ENCODE measurements at places on chromosomes 2 and 18.
A peak's percentile ranks its signal among the peaks of the same experiment; 100 is the strongest.

- no peaks in the 10 kb centered on the region for H3K4me1 ChIP-seq
- H3K27me3 ChIP-seq, result no peaks in the 10 kb centered on the region
- no peak within 1 kb of the TSS for H3K4me3 ChIP-seq
- no peak within 1 kb of the TSS for H3K27ac ChIP-seq
- H3K36me3 ChIP-seq, result no peaks in the 10 kb centered on the region
These were observed at the start of gene UGT1A1 for GRCh38 chr2:233760043-233760442. Gene UGT1A1, plus strand, starts transcription at chr2:233760270. Its CDS starts 18 bp downstream, at chr2:233760288.

GRCh38 chr2:101047075-101047766 lies 45.1 kb downstream of the RPL31 start:
- H3K4me1 ChIP-seq, result no peaks in the 10 kb centered on the region
- no peaks in the 10 kb centered on the region for H3K36me3 ChIP-seq
- H3K27ac ChIP-seq, result no peak overlapping the region
- H3K27me3 ChIP-seq, result no peaks in the 10 kb centered on the region
- H3K4me3 ChIP-seq, result no peak overlapping the region

DNA sequence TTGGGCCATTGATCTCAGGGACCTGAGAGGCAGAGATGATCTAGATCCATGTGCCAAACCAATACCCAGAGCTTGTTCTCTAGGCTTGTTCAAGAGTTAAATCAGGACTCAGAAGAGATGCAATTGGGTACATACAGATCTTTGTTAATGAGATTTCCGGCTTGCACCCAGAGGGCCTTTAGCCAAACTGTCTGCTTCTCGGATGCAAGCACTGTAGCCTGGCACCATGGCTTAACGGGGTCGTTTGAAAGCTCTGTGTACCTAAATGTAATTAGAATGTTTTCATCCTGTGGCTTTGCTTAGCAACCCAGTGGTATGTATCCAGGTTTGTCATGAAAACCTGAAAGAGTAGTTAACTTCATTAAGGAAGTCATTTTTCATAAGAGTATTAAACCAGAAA lies 94.2 kb downstream of the TPGS2 start:
- no peak overlapping the region for H3K27ac ChIP-seq
- DNase-seq, result no peak
- no peaks in the 10 kb centered on the region for H3K36me3 ChIP-seq
- H3K4me3 ChIP-seq, result no peak overlapping the region
- H3K4me1 ChIP-seq, result no peaks in the 10 kb centered on the region

GRCh38 chr2:1661891-1662605 lies 82.3 kb downstream of the PXDN start:
- H3K4me1 ChIP-seq, result no peaks in the 10 kb centered on the region
- H3K36me3 ChIP-seq, result no peaks in the 10 kb centered on the region
- no peak for DNase-seq
- no peak overlapping the region for H3K27ac ChIP-seq
- no peak overlapping the region for H3K4me3 ChIP-seq

- no peaks in the 10 kb centered on the region for H3K27me3 ChIP-seq
- no peak overlapping the region for H3K4me3 ChIP-seq
- no peak overlapping the region for H3K27ac ChIP-seq
- no peak for DNase-seq
These were observed 163.8 kb upstream of the CDH20 start for GRCh38 chr18:61169386-61169785.

GRCh38 chr2:205760157-205760556 lies 77.9 kb downstream of the NRP2 start:
- no peak overlapping the region for H3K27ac ChIP-seq
- H3K4me3 ChIP-seq, result no peak overlapping the region
- H3K36me3 ChIP-seq, result no peaks in the 10 kb centered on the region
- DNase-seq, result no peak

GRCh38 chr2:104749856-104750460 lies 104.0 kb upstream of the POU3F3 start:
- no peak overlapping the region for H3K4me3 ChIP-seq
- no peaks in the 10 kb centered on the region for H3K4me1 ChIP-seq
- no peak for DNase-seq
- no peaks in the 10 kb centered on the region for H3K36me3 ChIP-seq

DNA sequence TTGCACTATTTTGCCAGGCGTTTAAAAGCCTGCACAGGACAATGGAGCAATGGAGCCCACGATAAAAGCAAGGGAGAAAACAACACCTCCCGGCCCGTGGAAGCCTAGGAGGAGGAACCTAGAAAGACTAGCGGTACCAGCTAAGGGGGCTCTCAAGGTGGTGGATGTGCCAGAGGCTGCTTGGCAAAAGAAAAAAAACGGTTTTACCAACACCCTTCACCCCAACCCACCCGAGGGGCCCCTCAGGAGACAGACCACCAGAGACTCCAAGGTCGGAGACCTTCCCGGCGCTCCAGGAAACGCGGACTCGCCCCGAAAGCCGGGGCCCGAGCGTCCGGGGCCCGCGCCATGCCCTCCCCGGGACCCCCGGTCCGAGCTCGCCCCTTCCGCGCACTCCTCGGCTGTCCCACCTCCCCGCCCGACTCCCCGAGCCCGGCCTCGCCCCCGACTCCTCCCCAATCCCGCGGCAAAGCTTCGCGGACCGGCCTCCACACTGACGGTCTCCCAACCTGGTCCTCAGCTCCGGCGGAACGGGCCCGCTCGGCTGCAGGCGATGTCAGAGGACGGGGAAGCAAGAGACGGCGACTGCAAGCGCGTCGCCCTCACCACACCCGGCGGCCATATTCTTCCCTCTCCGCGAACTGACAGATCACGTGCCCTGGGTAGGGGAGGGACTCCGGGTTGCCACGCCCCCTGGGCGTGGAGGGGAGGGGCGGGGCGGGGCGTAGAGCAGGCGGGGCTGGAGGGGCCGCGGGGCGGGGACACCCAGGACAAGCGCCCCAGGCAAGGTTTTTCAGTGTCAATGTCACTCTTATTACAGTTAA lies at the start of gene KIDINS220:
Gene KIDINS220 (minus strand): TSS at position 643 of the 824 bp plus-strand sequence. CDS start 10,520 bp downstream, outside the sequence.
- H3K27ac ChIP-seq, result peak within 1 kb of the TSS; percentile 78
- H3K4me1 ChIP-seq, result peaks cover 23% of the 10 kb centered on the region
- H3K4me3 ChIP-seq, result peak within 1 kb of the TSS; percentile 69
- no peaks in the 10 kb centered on the region for H3K36me3 ChIP-seq
